ENCODE measurements at places on chromosomes 4 and X.
A peak's percentile ranks its signal among the peaks of the same experiment; 100 is the strongest.

DNA sequence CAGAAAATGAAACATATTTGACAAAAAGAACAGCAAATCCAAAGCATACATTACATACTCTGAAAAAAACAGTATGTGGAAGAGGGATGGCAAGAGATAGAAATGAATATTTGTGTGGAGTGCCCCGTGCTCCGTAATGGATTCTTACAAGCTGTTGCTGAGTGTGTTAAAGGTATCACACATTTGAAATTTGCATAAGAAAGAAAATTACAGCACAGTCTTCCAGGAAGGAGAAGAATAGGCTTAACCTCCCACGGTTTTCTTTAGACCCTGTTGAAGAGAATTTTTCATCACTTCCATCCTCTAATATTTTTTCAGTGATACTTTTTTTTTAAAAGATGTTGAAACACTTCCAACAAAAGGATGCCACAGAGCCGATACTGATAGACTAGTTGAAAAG lies 1489.4 kb downstream of the RAPGEF2 start:
- DNase-seq = no peak

GRCh38 chr4:26074712-26075430 lies 160.9 kb downstream of the SMIM20 start:
- no peak for DNase-seq

- DNase-seq = no peak
These were observed 48.6 kb upstream of the ARHGAP24 start for GRCh38 chr4:85426366-85426765.

DNA sequence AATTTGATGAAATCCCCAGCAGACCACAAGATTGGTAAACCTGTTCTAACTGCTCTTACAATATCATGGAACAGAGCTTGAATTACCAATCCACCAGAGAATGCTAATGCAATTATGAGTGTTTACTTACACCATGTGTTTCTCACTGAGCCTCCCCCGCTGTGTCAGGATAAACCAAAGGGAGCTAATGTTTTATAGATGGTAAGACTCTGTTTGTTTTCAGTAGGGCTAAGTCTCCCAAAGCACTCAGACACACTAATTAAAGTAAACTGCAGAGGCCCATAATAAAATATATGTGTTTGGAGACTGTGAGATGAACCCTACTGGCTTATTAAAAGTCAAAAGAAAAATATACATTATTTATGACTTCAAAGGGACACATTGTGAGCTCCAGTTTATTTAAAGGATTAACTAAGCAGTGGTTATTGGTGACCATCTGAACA lies 261.7 kb upstream of the FAM241A start:
- no peak for DNase-seq

GRCh38 chr4:63361066-63361465 lies 1048.2 kb downstream of the TECRL start:
- DNase-seq = no peak

DNA sequence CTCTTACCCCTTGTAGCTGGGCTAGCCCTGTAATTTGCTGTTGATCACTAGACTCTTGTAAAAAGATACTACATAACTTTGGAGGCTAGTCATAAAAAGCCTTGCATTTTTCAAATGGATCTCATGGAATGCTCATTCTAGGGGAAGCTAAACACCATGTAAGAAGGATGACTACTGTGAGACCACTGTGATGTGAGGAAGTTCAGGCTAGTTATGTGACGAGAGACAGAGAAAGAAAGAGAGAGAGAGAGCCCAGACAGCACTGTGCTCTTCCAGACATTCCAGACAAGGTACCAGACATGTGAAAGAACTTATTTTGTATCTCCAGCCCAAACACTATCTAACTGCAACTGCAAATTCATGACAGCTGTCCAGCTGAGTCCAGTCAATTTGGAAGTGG lies 404.6 kb upstream of the PITX2 start:
- DNase-seq = no peak

DNA sequence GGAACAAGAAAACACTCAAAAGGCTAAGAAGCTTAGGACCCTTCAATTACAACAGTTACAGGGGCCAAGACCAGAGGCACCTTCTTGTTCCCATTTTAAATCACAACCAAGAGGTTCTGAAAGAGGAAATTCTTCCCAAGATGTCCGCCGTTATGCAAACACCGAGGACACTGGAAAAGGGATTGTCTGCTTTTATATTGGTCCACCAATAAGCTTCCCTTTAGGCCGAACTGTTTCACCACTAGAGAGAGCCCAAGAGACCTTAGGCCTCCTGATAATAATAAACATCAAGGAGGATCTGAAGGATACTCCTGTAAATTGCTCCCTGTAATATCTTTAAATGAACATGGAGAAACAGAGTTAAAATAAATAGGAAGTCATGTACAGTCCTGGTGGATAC lies 92.6 kb upstream of the NLRP2B start:
- no peak for DNase-seq

GRCh38 chr4:113682730-113683537 lies 78.6 kb downstream of the CAMK2D start:
- peak; percentile 58 for DNase-seq

GRCh38 chr4:96092151-96092705 lies 252.3 kb downstream of the PDHA2 start:
- DNase-seq = no peak

DNA sequence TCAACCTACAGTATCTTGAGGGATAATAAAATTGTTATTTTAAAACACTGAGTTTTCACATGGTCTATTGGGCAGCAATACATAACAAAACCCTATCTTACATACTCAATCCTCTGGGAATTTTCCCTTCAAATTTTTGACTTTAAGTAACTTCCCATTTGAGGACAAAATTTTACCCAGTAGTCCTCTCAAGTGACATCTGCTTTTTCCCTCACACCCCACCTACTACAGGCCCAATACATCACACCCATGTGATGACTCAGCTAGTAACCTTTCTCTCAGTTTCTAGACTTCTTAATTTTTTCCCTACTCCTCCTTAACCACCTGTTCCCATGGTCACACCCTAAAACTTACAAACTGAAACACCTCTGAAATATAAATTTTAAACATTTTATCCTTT lies 12.2 kb upstream of the RAP1GDS1 start:
- DNase-seq = no peak

GRCh38 chr4:85707611-85708010 lies 232.7 kb downstream of the ARHGAP24 start:
- no peak for DNase-seq

DNA sequence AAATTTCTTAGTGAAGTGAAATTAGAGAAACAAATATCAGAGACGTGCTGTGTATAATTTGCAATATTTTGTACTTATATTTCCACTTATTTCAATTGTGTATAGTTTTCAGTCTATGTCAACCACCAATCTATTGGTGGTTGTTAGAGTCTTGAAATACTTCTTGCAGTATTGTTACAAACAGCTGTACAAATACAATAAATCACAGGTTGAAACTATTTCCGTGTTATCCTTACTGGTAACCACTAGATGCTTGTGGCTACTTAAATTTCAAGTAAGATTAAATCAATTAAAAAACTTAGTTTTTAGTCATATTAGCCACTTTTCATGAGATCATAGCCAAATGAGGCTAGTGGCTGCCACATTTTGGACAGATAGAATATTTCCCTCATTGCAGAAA lies 520.5 kb downstream of the GBA3 start:
- no peak for DNase-seq

All from activated T-helper 1 cell treated with anti-CD3 and anti-CD28 coated beads, Interleukin-2, amount 50 U/mL, for 16 hours (primary cell).